ENCODE measurements at places on chromosomes 5 and 9.

- no peak for DNase-seq
These were observed 29.9 kb downstream of the BTNL9 start for GRCh38 chr5:181069767-181070491.

- no peak for DNase-seq
These were observed 75.5 kb upstream of the UNC5A start for GRCh38 chr5:176734756-176735342.

- peak; percentile 56 for DNase-seq
These were observed 822.6 kb downstream of the TLE1 start for GRCh38 chr9:80866576-80867227.

DNA sequence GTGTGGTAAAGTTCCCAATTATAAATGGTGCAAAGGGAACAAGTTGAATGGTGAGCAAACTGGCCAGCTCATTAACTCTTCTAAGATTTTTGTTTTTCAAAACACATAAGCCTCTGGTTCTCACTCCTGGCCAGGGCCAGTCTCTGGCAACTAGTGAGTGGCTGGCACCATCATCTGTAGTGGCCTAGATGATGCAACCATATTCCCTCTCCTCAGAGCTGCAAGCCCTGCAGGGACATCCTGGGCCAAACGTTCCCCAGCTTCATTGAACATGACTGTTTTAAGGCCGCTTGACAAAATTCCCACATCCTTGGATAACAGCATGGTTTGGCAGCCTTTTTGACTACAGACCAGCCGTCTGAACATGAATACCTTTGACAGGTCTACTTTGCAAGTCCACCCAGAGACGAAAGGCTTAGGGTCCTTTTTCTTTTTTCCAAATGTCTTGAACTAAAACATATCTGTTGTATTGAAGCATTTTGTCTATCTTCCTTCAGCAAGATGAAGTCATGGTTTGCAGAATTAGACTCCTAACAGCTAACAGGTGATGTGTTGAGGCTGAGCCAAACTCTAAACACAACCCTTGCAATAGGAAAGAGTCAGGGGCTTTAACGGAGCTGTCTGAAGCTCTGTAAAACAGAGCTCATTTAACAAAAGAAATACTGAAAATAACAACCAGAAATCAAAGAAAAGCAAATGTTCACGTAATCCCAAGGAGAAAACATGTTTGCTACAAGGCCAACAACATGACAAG, 23.8 kb downstream of the MACROH2A1 start:
- no peak for DNase-seq

GRCh38 chr5:38018016-38018415, 178.2 kb upstream of the GDNF start:
- DNase-seq, result no peak

- peak; percentile 94 for DNase-seq
These were observed 5.9 kb downstream of the TEX10 start for GRCh38 chr9:100346836-100347235.

DNA sequence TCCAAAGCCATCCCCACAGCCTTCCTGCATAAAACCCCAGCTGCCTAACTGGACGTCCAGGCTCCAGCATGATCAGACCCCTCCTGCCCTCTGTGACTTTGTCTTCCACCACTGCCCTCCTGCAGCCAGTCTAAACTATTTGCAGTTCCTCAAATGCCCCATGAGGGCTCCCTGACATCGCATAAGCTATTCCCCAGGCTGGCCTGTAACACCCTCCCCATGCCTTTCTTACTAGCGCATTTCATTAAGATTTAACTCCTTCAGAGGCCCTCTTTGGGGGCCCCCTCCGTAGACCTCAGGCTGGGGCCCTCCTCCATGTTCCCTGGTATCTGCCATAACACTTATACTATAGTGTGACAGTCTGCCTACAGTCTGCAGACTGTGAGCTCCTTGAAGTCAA, 15.5 kb upstream of the SMIM23 start:
- DNase-seq, result no peak

GRCh38 chr5:56066931-56067450, 72.2 kb upstream of the IL6ST start:
- DNase-seq, result no peak

GRCh38 chr5:133939668-133940067, 28.8 kb downstream of the C5orf15 start:
- no peak for DNase-seq

DNA sequence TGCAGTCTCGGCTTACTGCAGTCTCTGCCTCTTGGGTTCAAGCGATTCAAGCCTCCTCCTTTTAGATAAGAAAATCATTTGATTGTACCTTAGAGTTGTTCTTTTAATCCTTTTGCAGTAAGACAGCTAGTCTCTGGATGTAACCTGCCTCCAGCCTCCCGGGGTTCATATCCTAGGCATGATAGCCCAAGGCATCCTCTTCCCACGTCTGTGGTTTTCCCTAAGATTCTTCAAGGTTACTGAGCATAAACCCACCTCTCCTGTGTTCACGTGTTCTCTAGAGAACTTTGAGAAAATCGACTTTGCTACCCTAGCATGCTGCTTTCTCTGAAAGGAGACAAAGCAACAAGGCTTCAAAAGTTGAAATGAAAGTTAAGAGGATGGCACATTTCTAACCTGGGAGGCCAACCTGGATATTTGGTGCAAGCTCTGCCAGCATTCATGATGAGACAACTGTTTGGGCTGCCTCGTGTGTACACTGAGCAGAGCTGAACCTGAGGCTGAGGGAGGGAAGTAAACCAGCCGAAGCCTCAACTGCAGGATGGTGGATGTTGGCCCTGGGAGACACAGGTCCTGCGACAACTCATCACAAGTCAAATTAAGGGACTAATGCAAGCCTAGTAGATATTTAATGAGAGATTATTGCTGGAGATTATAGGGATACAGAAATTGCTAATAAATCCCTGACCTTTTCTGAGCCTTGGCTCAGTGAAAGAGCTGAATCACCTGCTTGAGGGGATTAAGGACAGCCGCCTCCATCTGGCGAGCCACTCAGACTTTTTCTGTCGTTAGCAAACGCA, 261.8 kb downstream of the ARHGAP26 start:
- no peak for DNase-seq
